Stimulated activated CD8-positive, alpha-beta memory T cell treated with anti-CD3 and anti-CD28 coated beads, Interleukin-7, amount 100 ng/mL, for 1 hour (primary cell): ENCODE measurements at places on chromosomes 16 and 17.

GRCh38 chr17:45312477-45313420 lies 4.1 kb downstream of the MAP3K14 start:
- no peak for DNase-seq

- DNase-seq, result no peak
These were observed 65.2 kb downstream of the KLHDC4 start for GRCh38 chr16:87700406-87701077.

DNA sequence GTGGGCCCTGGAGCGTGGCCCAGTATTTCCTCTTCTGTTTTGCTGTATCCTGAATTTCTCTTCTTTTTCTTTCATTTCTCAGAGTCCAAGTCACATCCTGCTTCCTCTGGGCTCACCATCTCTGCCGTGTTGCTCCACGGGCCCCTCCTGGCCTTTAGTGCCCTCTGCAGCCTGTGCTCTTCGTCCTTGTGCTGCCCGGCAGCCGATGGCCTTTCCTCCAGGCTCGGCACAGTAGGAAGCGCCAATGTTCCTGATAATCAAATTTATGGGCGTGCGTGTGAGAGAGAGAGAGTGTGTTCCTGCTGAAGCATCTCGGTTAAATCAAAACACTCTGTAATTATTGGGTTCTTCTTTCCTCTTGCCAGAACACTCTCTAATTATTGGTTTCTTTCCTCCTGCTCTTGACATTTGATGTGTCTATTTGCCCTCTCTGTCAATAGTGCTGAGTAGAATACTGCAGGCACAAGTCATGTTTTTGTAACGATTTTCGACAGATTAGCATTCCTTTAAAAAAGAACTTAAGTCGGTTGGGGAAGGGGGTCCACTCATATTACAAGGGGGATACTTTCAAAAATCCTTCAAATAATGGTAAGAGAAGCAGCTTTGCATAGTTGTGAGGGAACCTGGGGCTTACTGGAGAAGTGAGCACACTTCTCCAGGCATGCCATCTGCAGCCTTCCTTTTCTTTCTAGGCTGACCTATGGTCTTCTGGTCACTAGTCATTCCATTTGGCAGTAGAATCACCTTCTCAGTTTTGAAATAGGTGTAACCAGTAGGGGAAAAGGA lies 126.6 kb downstream of the RPTOR start:
- DNase-seq, result no peak

DNA sequence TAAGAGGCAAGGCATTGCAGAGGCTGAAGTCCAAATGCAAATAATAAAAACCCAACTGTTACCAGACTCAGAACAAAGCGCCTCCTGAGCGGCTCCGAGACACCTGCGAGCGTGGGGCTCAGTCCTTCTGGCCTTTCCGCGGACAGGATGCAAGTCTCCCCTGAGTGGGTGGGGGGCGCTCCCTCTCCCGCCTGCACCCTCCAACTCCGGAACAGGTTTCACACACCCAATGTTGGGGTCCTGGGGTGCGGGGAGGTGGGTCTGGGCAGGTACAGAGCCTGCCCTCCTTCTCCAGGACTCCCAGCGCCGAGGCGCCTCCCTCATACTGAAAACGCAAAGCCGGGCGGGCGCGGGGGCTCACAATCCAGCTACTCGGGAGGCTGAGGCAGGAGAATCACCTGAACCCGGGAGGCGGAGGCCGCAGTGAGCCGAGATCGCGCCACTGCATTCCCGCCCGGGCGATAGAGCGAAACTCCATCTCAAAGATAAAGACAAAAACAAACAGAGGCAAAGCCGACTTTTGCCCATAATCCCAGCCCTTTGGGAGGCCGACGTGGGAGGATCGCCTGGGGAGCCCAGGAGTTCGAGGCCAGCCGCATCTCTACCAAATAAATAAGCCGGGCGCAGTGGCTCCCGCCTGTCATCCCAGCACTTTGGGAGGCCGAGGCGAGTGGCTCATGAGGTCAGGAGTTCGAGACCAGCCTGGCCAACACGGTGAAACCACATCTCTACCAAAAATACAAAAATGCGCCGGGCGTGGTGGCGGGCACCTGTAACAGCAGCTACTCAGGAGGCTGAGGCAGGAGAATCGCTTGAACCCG lies 893 bp downstream of the GINS2 start:
- DNase-seq, result no peak

DNA sequence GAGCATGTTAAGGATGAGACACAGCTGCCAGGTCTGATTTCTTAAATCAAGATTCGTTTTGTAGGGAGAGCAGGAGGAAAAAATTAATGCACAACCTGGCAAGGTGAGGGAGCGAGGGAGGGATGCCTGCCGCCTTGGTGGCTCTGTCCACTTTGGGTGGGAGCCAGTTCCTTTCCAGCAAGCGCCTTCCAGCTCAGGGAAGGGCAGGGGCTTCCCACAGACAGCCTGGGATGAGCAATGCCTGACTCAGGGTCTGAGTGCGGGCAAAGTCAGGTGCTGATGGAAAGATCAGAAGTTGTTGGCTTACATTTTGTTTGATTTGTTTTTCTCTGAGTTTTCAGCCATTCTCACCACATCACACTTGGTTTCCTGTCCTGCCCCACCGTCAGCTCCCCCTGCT lies 220.7 kb downstream of the ENGASE start:
- DNase-seq, result no peak

GRCh38 chr16:86581458-86581857 lies 3.1 kb downstream of the FOXL1 start:
- DNase-seq, result no peak

DNA sequence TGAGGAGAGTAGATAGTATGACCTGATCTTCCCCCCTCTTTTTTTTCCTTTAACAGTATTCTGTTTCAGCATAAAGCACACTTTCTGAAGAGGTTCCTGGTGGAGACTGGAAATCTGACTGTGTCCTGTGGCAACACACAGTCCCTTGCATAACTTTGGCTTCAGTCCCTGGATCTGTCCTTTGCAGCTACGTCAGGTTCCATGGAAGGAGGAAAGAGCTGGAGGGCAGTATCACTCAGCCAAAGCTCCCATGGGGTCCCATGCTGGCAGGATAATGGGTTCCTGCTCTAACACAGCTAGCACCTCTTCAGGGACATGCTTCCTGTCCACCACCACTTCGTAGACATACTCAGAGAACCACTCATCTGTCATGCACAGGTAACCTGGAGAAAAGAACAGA lies 13.3 kb upstream of the SLC6A4 start:
- no peak for DNase-seq

DNA sequence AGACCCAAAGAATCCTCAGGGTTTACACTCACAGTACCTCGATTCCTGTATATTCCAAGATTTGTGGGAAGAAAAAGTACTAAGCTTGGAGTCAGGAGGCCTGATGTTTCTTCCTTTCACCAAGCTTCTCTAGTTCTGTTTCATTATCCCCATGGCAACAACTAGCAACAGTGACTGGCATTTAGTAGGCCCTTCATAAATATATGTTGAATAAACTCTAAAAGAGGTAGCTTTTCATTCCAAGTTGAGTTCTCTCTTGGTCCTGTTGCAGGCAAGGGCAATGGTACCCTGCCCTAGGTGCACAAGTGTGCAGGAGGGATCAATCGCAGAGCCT lies 527 bp upstream of the UBE2Z start:
- no peak for DNase-seq

DNA sequence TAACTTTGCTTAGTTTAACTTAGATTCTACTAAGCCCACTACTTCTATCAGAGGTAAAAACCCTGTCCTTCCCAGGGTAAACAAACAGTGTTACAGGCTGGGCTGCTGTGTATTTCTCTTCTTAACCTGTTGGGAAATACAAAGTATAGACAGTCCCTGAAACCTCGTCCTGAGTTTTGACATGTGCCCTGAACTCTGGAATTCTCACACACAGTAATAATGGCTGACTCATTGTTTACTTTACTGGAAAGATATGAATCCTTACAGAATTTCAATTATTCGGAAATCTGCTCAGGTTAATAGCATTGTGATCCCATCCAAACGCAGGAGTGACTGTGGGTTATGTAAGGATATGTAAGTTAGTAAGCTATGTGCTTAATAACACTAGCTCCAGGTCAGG lies 199.1 kb downstream of the TMEM114 start:
- DNase-seq, result no peak

DNA sequence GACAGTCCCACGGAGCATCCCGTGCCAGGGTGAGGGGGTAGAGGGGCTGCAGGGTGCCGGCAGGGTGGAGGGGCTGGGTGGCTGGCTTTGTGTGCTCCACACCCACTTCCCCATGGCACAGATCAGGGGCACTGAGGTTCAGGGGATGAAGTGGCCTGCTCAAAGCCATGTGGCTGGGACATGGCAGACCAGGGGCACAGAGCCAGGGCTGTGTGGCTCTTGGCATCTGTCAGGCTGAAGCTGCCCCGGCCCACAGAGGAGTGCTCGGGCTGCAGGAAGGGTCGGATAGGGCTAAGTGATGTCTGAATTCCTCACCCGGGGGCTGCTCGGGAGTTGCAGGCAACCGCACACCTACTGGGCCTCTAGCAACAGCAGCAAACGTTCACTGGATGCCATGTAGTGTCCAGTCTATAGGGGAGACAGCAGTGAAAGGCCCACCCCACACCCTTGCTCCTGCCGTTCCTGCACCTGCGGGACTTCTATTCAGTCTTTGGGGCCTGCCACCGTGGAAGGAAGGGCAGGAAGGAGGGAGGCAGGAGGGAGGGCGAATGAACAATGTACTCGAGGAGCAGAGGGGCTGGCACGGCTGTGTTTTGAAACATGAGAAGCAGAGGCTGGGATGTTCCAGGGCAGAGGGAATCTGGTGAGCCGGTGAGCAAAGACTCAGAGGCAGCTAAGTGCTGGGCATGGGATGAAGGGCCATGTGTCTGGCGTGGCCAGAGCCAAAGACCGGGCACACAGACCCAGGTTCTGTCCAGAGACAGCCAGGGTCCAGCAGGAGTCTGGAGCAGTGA lies 15.1 kb downstream of the SLC5A10 start:
- no peak for DNase-seq

DNA sequence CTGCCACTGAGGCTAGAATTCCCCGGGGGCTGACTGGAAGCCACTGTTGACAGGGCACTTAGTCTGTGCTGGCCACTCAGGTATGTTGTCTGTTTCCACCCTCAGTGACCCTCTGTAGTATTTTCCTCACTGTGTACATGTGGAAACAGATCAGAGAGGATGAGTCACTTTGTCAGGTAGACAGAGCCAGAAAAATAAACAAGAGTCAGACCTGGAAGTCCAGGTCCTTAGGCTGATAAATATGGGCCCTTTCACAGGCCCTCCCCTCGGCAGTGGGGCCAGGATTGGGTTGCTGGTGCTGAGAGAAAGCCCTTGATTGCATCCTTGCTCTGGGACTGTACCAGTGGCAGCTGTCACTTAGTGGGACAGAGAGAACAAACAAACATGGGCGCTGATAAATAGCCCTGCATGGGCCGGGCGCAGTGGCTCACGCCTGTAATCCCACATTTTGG lies 21.3 kb downstream of the PGS1 start:
- DNase-seq, result no peak

- DNase-seq, result no peak
These were observed 99.6 kb downstream of the CA4 start for GRCh38 chr17:60249290-60249826.

GRCh38 chr16:11610580-11610979 lies 23.9 kb upstream of the LITAF start:
- DNase-seq, result no peak

DNA sequence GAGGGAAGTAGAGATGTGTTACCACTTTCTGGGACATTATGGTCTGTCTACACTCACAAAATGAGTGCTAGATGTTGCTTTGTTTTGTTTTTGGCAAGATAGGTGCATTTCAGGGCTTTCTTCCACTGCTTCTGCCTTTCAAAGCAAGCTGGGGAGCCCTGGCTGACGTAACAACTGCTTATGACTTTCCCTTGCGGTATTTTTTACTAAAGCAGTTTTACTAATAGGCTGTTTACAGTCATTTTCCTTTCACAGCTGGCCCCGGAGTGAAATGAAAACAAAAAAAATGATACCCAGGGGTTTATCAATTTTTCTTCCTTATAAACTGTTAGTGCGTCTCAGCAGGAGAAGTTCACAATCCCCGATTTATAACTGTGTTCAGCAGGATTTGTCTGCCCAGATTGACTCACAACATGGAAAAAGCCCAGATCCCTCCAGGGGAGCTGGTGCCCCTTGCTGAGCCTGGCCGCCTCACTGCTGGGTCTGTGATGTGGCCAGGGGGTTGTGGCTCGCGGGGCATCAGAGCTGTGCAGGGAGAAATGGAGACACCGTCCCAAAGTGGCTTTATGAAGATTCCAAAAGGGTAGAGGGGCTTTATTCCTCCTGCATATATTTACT lies 184.4 kb upstream of the HS3ST3A1 start:
- no peak for DNase-seq

DNA sequence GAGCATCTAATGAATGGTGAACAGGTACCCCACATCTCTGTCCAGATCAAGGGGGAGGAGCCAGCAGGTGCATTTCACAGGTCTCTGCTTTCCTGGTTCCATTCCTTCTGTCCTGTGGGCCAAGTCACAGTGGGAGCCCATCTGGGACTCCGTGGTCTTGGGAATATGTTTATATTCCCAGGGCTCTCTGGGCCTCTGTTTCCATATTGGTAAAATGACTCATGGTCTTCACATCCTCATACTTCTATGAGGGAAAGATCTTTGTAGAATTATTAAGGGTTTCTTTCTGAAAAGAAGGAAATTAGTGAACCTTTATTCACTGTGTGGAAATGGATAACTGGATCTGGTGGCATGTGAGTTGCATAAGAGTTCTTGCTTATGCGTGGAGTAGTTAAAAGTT lies 6.2 kb downstream of the MYOCD start:
- no peak for DNase-seq

DNA sequence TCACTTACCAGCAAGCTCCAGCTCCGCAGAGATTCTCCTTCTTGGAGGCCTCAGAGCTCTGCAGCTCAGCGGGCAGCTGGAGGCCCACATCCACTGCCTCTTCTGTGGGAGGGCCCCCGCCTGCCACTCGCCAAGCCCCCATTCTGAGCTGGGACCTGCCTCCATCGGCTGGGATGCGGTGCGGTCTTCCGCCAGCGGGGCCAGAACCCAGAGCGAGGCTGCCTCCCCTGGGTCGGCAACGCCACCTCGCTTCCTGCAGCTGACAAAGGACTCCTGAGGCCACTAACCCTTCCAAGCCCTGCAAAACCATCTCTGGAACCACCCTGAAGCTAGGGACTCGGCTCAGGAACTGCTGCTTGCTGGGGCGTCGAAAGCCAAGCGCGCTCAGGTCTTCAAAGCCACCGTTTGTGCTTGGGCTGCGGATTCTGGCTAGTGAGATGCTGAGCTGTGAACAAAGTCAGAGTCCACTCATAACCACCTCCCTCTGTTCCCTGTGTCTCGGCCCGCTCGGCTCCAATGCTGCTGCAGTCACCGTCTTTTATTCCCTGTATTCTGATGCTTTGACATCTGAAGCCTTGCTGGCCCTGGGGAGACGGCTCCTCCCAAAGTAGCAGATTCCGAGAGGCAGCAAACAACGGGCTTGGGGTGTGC lies 174.3 kb downstream of the ENGASE start:
- DNase-seq, result no peak
